ENCODE measurements at places on chromosomes 11 and 22. TPM values are rescaled to one million over a fixed set of nuclear protein-coding genes. Genes with fewer than 3 reads are reported as not detected.

C11orf97 gene
- not detected for total RNA-seq

RNF121 gene
- total RNA-seq: 74.6 TPM

ZBTB44 gene
- 38.0 TPM for total RNA-seq

RIMBP3B gene
- total RNA-seq: not detected

OR52A1 gene
- not detected for total RNA-seq

CPT1A gene
- 75.3 TPM for total RNA-seq

All from thoracic aorta (tissue), 2 donors.